ENCODE measurements at places on chromosomes 6 and 20. TPM values are rescaled to one million over a fixed set of nuclear protein-coding genes. Genes with fewer than 3 reads are reported as not detected.

Gene FABP7
- not detected for total RNA-seq

Gene MATN4
- total RNA-seq, result not detected

Gene SIRPD
- total RNA-seq, result not detected

Gene IRAK1BP1
- total RNA-seq, result 4.2 TPM

Gene MYO6
- 20.4 TPM for total RNA-seq
